ENCODE measurements at places on chromosomes 5 and 9.

DNA sequence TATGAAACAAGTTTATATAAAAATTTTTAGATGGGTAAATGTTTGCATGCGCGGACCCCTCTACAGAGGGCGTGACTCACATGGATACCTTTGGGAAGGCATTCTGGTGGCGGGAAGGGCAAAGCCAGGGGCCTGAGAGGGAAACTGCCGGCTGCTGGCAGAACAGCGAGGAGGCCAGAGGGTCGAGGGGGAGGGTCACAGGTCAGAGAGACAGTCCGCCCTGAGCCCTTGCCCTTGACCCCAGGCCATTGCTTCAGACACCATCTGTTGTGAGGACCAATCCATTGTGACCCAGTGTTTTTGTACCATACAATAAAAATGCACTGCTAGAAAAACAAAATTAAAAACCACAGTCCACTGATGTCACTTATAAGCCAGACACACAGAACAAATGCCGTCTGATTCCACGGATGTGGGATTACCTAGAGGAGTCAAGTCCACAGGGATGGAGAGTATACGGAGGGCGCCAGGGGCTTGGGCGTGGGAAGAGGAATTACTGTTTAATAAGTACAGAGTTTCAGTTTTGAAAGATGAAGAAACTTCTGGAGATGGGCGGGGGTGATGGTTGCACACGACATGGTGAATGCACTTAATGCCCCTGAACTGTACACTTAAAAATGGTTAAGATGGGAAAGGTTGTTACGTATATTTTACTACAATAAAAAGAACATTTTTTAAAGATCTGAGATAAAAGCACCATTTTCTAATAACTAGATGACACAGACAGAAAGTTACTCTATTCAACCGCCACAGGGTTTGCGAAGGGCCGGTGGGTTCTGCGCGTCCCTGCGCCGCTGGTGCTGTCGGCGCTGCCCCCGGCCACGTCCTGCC lies 12.0 kb downstream of the BTNL9 start:
- DNase-seq, result no peak

- DNase-seq, result no peak
Measured at GRCh38 chr9:93929231-93929630, 25.9 kb downstream of the BARX1 start.

DNA sequence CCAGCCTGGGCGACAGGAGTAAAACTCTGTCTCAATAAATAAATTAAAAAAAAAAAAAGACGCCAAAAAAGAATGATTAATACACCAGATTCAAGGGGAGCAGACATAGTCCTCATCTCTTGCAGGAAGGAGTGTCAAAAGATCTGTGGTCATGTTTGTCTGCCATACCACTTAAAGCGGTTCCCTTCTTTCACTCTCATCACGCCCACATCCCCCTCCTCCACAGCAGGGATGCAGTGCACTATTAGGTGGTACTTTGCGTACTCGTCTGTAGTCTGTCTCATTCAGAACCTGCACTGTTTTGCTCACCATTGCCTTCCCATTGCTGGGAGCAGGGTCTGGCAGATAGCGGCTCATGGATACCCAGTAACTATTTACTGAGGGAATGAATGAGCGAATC lies 11.2 kb downstream of the CDHR2 start:
- DNase-seq, result no peak

DNA sequence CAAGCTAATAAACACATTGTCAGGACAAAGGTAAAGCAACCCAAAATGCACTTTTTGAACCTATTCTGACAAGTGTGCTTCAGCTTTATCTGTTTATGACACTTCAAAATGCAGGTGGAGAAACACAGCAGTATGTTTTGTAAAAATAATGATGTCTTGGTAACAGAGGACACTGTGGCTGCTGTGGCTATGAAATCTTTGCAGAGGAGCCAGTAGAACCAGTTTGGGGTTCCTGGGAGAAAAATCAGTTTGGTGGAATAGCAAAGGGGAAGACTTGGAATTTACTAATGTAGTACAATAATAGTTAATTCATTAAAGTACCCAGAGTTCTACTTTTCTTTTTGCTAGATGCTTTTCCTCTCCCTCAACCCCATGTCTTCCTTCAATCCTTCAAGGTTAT lies 40.6 kb downstream of the SIL1 start:
- DNase-seq, result no peak

- peak; percentile 26 for DNase-seq
Measured at GRCh38 chr5:176806137-176806536, 4.2 kb upstream of the UNC5A start.

DNA sequence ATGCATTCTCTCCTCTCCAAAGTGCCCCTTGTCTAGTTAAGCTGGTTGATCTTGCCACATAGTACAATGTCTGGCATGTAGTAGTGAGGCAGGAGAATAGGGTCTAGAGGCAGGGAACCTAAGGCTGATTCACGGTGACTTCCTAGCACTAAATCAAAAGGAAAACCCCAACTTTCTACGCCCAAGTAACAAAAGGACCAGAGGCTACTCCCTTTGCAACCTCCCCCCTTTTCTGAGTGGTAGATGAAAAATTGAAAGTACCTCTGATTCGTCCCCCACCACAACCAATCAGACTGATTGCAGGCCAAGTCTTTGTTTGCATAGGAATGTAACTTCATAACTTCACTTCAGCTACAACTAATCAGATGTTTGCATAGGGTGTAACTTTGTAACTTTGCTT lies 278.8 kb downstream of the PSAT1 start:
- DNase-seq, result no peak

- no peak for DNase-seq
Measured at GRCh38 chr5:15587916-15588315, 87.9 kb downstream of the FBXL7 start.

DNA sequence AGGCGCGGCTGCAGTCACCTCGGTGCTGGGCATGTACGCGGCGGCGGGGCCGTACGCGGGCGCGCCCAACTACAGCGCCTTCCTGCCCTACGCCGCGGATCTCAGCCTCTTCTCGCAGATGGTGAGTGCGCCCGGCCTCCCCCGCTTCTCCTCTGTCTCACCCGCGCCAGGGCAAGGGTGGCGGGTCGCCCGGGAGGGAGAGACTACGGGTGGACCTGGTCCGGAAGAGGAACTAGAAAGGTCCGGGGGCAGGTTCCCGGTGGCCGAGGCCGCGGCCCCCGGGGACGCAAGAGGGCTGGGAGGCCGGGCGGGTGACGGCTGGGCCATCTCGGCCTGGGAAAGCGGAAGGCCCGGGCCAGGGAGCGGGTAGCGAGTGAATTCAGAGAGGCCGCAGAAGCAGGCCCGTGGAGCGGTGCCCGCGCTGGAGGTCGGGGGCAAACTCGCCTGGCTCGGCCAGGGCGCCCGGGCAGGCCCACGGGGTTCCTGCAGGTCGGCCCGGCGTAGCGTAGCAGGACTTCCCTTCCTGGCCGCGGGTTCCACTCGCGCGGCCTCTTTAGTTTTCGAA lies 711 bp downstream of the IRX1 start:
- DNase-seq, result no peak

DNA sequence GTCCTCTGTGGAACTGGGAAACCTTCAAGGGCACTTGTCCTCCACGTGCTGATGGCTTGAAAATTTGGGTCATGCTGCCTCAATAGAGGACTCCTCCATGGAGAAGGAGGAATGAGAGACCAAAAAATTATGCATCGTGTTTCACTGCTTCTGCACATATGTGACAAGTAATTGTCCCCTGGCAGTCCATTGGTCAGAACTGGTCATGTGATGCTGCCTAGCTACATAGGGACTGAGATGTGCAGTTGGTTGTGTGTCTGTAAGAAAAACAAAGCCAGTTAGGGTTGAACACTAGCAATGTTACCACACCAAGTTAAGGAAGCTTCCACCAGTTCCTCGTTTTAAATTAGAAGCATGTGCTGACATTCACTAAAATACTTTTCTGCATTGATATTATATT lies 201.9 kb upstream of the ANKH start:
- no peak for DNase-seq

DNA sequence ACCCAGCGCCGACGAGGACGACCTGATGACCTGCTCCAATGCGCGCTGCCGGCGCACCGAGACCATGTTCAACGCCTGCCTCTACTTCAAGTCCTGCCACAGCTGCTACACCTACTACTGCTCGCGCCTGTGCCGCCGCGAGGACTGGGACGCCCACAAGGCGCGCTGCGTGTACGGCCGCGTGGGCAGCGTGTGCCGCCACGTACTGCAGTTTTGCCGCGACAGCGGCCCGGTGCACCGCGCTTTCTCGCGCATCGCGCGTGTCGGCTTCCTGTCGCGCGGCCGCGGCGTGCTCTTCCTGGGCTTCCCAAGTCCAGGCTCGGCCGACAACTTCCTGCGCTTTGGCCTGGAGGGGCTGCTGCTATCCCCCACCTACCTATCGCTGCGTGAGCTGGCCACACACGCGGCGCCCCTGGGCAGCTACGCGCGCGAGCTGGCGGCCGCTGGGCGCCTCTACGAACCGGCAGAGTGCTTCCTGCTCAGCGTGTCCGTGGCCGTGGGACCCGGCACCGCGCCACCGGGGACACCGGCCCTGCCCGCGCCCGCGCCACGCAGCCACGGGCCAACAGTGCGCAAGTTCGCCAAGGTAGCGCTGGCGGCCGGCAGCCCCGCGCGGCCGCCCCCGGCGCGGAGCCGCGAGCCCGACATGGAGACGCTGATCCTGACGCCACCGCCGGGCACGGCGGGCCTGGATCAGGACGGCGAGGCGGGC lies 2.7 kb upstream of the PHPT1 start:
- no peak for DNase-seq

DNA sequence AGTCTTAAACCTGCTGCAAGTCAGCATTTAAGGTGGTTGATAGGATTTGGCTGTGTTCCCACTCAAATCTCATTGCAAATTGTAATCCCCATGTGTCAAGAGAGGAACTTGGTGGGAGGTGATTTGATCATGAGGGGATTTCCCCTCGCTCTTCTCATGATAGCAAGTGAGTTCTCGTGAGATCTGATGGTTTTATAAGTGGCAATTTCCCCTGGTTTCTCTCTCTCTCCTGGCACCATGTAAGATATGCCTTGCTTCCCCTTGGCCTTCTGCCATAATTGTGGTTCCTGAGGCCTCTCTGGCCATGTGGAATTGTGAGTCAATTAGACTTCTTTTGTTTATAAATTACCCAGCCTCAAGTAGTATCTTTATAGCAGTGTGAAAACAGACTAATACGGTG lies 84.3 kb upstream of the SMC2 start:
- DNase-seq, result peak; percentile 57

- no peak for DNase-seq
Measured at GRCh38 chr9:250625-251024, 36.0 kb downstream of the DOCK8 start.

GRCh38 chr5:72842816-72843215 lies 26.4 kb downstream of the TNPO1 start:
- peak; percentile 36 for DNase-seq

- DNase-seq, result no peak
Measured at GRCh38 chr5:35920890-35921289, 17.5 kb downstream of the CAPSL start.

DNA sequence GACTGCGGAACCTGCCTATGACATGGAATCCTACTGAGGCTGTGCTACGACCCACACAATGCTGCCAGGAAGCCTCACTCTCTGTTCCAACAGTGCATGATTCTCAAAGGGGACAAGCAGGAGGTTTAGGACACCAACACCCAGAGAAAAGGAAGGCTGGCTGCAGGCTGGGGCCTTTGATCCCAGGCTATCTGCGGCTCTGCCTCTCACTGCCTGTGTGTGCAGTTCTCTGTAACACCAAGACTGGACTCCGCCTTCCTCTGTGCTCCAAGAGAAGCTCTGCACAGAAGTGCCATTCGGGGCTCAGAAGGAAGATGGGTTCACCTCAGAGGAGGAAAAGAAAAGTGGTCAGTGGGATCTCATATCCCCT lies 20.5 kb downstream of the ANKH start:
- no peak for DNase-seq

GRCh38 chr9:7320139-7320538 lies 479.4 kb downstream of the DMAC1 start:
- no peak for DNase-seq

DNA sequence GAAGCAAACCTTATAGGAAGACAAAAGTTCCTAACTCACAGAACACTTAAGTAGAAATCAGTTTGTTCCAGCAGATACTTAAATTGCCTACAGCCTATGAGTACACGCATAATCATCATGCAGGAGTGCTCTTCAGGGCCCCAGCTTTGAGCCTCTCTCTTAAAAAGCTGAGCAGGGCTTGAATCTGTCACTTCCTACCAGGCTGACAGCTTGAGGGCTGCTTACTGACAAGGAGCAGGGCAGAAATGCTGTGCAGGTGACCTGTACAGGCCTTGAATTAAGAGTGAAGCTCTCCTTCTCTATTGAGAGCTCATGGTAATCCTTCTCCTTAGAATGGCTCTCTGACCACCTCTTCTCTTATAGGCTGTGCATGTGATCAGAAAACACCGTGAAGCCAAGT lies 66.5 kb upstream of the MAST4 start:
- DNase-seq, result no peak

DNA sequence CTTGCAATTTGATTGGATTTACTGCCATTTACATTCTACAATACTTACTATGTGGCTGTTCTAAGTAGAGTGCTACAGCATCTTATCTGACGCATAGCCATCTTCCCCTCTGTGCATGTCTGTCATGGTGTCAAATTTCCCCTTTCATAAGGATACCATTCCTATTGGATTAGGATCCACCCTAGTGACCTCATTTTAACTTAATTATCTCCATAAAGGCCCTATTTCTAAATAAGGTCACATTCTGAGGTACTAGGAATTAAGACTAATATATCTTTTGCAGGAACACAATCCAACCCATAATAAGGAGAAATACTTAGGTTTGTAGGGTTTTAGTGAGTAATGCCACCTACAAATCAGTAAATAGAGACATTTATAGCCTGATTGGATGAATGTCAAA lies 268.0 kb downstream of the ADAMTSL1 start:
- DNase-seq, result no peak

- no peak for DNase-seq
Measured at GRCh38 chr5:137078171-137078665, 420.9 kb downstream of the SPOCK1 start.

DNA sequence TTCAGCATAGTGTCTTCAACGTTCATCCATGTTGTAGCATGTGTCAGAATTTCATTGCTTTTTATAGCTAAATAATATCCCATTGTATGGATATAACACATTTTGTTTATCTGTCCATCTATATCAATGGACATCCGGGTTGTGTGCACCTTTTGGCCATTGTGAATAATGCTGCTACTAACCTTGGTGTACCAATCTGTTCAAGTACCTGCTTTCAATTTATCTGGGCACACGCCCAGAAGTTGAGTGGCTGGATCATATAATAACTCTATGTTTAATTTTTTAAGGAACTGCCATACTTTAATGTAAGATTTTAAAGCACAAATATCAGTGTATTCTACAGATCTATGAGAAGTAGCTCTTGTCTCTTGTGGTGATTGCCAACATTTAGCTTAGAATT lies 43.5 kb downstream of the SCAI start:
- DNase-seq, result no peak

- no peak for DNase-seq
Measured at GRCh38 chr9:96149533-96150280, 152.3 kb downstream of the HSD17B3 start.
